ENCODE measurements at places on chromosomes 3 and 15.

GRCh38 chr3:39843440-39843839 is 34.0 kb downstream of the MYRIP start:
- DNase-seq, result no peak

DNA sequence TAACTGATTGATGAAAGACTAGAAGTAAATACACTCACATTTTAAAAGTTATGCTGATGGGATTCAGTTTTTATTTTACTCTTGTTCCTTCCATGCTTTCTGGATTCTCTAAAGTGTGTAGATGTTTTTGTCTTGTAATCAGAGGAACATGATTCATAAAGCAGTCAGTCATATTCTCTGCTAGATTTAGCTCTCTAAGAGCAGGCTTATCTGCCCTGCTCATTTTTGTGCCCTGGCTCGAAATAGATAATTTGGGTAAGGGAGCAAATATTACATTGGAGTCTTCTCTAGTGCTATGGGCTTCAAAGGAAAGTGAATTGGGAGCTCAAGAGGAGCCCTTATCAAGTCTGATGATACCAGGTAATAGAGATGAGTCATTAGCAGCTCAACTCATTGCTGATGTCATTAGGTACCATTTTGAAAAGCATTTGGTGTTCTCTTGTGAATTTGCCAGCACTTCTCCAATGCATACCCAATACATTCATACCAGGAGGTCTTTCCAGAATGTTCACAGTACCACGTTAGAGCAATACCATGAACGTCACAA is 27.7 kb downstream of the SACM1L start:
- DNase-seq, result no peak

DNA sequence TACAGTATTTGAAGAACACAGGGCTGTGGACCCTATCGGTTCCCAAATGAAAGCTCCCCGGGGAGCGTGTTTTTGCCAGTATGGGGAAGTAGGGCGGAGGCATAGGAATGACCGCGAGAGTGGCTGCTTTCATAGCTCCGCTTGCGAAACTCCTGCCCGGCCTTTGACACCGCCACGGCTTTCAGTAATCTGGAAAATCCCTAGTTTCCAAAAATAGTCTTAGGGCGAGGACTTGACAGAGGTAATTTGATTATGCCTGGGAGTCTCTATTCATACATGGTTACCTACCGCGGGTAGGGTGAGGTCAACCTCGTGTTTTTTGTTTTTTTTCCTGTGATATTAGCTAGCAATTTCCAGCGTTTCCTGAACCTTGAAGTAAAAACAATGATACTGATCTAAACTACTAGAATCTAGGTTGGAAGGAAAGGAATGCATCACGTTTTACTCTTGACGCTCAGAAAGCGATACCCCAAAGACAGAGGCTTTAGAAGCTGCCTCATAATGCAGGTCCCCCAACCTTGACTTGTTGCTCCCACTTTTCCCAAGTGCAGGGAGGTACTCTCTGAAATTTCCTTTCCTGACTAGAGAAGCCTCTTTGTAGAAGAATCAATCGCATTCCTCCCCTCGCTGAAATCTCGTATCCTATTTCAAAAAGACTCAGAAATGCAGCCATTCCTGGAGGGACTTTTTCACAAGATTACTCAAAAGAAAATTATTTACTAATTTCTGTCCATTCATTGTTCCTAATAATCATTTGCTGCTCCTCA is 894 bp upstream of the CCNL1 start:
- DNase-seq, result peak; percentile 87

DNA sequence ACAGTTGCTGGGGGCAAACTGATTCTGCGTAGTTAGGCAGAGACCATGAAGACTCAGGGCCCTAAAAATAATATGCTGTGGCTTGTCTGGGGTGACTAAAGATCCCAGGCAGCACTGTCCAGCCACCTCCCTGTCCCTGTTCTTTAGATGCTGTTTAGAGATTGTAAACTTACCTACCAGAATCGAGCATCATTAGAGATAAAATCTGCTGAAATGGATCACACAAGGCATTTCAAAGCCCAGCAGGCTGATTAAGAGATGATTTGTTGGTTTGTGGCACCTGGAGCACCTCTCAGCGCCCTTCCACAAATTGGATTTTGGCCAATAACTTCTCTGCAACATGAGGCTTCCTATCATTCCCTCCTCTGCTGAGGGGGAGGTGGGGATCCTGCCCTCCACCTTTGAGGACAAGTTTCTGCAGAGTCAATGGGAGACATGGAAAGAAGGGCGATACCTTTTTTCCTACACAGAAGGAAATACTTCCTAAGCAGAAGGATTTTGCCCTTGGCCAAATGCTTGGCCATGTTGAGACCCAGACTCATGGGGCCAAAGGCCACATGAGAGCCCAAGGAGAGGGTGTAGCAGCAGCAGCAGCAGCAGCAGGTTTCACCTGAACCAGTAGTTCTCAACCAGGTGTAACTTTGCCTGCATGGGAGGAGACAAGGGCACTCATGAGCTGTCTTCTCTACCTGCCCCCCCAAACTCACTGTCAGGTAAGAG is 37.5 kb downstream of the SEMA5B start:
- no peak for DNase-seq

DNA sequence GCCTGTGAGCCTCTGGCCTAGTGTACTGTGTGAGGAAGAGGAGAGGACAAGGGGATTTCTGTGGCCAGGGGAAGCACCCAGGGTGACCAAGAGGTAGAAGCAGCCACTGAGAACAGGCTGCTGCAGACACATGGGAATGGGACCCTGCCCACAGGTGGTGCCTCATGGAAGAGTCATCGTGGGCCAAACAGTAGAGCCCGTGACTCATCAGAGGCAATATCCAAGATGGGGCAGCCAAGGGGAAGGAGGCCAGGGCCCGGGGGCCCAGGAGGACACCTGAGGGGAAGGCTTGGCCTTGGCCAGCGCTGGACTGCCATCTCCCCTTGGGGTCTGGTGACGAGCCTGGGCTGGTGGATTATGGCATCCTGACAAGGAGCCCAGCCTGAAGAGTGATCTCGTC is 275.0 kb upstream of the LYSMD4 start:
- no peak for DNase-seq

DNA sequence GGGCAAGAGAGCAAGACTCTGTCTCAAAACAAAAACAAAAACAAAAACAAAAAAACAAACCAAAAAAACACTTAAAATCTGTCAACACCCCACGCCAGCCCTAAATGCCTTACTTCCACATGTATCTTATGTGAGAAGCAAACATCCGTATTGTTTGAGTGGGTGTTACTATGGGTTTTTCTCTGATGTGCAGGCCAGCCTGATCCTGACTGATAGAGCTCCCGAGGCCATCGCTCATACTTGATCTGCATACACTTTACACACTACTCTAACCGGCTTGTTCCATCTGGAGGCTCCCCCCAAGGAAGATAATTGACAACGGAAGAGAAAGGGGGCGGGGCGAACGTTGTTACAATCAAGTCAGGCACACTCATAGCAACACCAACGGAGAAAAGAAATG is 237.4 kb downstream of the TBL1XR1 start:
- DNase-seq, result no peak

DNA sequence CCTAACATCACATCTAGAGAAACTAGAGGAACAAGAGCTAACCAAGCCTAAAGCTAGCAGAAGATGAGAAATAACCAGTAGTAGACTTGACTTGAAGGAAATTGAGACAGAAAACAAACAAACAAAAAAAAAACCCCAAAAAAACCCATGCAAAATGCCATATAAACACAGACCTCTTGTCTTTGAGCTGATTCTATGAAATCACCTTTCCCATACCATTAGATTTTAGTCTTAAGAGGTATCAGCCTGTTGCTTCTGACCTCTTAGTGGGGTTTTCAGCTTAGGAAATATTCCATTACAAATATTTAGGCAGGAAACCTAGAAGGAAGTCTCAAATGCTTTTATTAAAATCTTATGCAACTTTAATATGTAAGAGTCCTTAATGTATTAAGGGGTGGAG is 23.9 kb upstream of the ST3GAL6 start:
- no peak for DNase-seq

DNA sequence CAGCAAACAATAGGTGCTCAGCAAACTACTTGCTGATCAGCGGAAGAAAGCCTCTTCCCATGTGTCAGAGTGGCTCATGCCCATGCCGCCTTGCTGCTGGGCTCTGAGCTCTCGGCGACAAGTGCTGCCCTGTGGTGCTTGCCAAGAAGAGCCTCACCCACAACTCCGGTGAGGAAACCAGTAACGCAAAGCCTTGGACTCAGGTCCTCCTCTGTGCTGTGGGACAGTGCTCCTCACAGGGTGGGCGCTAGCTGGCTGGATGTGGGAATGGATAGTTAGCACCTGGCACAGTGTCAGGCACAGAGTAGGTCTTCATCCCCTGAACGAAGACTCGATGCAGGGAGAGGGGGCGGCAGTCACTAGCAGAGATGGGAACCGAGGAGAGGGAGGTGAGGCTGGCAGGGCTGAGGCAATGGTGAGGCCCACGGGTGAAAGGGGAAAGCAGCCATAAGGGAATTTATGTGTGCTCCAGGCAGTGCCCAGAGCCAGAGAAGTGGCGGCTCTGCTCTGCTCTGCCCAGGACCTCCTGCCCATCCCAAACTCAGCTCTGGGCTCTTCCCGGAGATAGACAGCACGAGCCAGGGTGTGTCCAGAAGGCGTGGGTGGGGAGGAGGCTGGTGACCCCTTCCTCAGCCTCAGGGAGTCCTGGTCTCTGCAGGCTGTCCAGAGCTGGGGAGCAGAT is 55.7 kb downstream of the IQSEC1 start:
- DNase-seq, result no peak

- DNase-seq, result no peak
Measured at GRCh38 chr3:25678581-25678980, 13.9 kb upstream of the TOP2B start.

GRCh38 chr3:122247087-122247824 is 63.8 kb downstream of the CASR start:
- DNase-seq, result no peak

DNA sequence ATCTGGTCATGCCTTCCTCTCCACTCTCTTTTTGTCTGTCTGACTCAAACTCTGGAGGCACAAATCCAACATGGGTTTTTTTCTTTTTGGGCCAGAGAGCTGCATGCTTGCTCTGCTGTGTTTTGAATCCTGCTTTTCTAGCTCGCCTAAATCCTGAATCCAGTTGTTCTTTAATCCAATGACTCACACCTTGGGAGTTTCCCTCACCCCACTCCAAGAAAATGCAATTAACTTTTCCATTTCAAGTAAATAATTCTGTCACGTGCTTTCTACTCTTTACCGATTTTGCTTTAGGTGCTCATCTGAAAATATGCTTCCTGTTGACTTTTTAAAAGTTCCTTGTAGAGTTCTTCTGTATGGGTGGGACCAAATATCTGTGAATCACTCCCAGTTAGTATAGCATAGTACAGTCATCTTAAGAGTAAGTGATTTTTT is 47.6 kb downstream of the SLMAP start:
- DNase-seq, result peak; percentile 88

DNA sequence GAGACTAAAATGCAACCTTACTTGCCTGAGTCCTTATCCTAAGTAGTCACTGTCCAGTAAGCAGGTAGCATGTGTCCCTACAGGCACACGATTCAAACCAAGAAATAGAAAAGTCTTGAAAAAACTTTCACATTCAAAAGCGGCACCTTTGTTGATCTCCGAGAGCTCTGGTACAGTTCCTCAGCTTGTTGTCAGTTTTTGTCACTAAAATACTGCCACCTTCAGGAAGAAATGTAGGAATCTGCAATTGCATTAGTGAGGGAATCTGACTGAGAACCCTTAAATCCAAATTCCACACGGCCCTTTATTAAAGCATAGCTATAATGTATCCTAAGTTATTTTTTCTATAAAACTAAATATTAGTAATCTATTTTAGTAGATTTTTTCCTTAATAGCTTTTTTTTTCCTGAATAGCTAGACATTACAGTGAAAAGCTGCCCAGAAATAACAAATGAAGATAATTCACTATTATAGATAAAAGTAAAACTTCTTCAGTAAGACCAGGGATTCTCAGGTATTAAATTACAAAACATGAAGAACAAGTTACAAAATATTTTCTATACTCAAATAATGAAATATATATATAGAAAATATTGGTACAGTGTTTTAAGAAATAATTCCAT is 44.0 kb downstream of the CCDC54 start:
- no peak for DNase-seq

DNA sequence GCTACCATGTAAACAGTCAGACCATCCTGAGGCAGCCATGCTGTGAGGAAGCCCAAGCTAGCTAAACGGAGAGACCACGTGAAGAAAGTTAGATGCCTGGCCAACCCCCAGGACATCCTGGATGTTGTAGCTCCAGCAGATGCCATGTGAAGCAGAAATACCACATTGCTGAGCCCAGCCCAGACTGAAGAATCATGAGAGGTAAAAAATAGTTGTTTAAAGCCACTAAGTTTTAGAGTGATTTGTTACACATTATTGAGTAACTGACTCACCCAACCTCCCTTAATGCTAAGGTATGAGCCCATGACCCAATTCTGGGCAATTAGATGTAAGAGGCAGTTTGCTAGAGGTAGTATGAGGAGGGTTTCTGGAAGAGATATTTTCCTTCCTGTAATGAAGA is 200.5 kb downstream of the THRB start:
- no peak for DNase-seq

DNA sequence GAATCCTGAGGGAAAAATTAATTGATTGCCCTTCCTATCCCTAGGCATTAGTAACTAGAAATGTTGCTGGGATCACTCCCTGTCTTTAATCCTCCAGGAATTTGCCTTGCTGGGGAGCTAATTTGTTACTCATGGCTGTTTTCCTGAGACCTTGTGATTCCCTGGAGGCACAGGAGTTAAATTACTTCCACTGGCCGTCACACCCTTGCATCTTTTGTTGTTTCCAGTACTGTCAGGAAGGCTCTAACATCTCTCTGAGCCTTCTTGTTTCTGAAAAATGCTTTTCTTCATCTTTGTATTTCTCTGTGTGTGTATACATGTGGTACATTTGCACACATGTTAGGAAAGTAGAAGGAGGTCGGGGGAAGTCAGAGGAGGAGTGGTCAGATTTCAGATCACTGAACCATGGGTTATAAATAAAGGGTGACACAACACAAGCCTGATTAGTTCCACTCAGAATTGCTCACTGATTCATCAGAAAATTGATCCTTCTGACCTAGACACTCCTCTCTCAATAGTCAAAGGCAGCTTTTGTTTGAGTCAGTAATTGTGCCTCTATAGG is 23.5 kb upstream of the LRRFIP2 start:
- no peak for DNase-seq

Data from A549 (cell line).